ENCODE measurements at places on chromosomes 2 and 18.

DNA sequence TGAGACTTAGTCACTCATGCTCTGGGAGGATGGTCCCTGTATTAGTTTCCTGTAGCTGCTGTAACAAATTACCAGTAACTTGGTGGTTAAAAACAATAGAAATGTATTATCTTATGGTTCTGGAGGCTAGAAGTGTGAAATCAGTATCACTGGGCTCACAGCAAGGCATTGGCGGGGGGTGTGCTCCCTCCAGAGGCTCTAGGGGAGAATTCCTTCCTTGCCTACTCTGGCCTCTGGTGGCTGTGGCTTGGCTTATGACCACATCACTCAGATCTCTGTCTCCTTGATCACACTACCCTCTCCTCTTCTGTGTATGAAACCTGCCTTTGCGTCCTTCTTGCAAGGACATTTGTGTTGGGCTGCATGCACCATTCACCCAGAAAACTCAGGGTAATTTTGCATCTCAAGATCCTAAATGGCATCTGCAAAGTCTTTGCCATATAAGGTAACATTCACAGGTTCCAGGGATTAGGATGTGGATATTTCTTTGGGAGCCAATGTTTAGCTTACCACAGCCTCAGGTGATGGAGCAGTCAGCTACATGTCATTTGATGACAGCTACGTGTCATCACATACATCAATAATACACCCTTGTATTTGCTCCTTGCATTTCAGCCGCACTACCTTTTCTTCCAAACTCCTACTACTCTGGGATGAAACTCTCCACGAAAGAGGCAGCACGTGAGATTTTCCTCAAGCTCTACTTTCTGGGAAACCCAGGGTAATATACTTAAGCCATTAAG, 49.6 kb upstream of the POU3F3 start:
- no peak for DNase-seq

- no peak for DNase-seq
These were observed 34.9 kb downstream of the BCL11A start for GRCh38 chr2:60518567-60518966.

DNA sequence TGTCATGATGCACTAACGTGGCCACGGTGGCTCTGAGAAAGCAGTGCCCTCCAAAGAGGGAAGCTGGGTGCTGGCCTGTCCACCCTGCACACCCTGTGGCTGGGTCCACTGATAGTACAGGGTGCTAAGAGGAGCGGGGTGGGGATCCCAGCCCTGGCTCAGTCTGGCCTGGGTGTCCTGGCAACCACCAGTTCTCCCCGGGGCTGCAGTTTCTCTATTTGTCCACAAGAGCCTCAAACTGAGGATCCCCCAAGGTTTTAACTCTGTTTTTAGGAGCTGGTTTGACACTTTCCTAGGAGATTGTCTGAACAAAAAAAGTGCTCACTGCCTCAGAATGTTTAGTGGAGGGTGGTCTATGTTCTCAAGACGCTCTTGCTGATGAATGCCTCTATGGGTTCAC, 29.0 kb downstream of the EDAR start:
- no peak for DNase-seq

DNA sequence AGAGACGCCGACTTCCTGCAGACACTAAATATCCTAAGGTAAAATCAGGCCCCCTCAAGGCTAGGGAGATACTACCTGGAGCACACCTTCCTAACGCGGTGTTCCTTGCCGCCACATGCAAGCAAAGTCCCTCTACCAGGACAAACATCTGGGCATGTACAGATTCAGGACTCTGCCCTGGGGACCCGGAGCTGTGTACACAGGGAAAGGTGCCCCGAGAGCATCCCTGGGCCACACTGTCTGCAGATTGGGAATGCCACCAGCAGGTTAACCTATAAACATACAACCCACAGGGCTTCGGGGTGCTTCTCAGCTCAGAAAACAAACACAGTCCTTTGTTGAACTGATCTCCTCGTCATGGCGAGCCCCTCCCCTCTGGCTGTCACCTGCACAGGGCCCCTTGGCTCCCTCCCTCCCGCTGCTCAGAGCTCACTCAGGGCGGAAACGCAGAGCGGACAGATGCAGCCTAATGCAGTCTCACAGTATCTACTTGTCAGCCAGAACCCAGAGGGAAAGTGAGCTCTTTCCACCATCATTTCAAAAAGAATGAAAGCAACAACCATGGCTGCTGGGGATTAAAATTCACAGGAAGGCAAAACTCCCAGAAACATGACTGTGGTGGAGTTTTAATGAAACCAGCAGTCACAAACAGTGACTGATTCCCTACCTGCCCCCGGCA, 218.8 kb downstream of the HDAC4 start:
- peak; percentile 12 for DNase-seq

DNA sequence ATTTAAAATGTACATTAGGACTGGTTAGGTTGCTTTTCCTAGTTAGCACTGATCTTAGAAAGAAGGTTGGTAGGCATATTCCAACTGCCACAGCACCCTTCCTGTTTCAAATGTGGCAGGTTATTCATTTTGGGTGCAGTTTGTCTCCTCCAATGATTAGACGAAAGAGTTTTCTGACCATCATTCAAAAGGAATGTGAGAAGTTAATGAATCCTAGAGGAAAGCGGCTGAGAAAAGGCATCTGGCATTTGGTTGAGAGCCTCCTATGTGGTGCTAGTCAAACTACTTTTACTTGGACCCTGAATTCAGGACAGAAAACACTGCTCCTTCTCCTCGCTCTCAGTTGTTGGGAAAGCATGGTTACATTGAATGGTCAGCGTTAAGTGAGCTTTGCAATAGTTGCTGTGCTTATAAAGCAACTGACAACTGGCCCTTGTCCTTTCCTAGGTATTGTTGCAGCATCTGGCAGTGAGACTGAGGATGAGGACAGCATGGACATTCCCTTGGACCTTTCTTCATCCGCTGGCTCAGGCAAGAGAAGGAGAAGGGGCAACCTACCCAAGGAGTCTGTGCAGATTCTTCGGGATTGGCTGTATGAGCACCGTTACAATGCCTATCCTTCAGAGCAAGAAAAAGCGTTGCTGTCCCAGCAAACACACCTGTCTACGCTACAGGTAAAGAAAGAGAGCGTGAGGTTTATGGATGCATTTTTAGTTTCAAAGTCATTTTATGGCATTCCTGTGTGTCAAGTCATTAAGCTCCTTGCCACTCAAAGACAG, 6.1 kb downstream of the TGIF1 start:
- DNase-seq, result no peak

- no peak for DNase-seq
These were observed 1.2 kb downstream of the ALK start for GRCh38 chr2:29920130-29920577.

All from NCI-H1092 (cell line).